ENCODE measurements at places on chromosomes 7 and 10.

DNA sequence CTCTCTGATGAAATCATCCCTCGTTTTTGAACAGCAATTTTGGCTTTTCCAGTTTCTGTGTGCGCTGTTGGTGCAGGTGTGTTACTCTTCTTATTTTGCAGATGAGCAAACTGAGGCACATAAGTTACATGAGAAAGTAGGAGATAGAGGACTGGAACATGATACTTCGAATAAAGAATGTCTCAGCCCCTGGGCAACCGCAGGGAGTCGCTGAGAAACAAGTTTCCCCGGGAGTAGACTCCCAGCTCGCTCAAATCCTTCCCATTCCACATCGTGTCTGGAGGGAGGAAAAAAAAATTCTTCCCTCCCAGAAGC is 18.0 kb downstream of the MXI1 start:
- no peak for DNase-seq

- DNase-seq = no peak
These were observed 70.7 kb upstream of the ADO start for GRCh38 chr10:62733654-62734293.

DNA sequence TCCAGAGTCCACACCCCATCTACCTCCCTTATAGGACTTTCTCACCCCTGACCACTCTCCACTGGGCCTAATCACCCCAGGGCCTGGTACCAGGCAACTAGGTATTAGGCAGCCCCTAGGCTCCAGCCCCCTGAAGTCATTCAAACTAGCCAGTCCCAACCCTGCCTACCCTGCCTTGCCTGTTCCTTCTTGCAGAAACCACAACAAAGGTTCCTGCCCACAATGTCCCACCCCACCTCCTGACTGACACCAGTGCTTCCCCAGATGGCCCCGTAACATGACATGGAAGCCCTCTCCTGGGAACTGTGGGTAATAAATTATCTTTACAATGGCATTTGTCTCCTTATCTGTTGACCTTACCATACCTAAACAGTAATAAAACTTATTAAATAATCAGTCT is 100.6 kb upstream of the PDE1C start:
- DNase-seq = no peak

DNA sequence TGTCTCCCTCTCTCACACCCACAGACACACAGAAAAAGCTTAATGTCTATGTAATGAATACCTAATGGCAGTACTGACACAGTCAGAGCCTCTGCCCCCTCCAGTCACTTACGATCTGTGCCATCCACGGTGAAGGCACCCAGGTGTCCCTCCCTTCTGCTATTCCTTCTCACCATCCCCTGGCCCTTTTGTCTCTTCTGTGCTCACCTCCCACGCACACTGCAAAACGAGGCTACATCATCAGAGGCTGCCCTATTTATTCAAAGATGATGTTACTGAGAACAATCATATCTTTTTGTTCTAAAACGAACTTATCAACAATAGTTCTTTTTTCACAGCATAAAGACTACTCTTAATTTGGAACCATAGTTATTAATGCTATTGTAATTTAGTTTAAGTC is 246.9 kb upstream of the MKLN1 start:
- DNase-seq = no peak

DNA sequence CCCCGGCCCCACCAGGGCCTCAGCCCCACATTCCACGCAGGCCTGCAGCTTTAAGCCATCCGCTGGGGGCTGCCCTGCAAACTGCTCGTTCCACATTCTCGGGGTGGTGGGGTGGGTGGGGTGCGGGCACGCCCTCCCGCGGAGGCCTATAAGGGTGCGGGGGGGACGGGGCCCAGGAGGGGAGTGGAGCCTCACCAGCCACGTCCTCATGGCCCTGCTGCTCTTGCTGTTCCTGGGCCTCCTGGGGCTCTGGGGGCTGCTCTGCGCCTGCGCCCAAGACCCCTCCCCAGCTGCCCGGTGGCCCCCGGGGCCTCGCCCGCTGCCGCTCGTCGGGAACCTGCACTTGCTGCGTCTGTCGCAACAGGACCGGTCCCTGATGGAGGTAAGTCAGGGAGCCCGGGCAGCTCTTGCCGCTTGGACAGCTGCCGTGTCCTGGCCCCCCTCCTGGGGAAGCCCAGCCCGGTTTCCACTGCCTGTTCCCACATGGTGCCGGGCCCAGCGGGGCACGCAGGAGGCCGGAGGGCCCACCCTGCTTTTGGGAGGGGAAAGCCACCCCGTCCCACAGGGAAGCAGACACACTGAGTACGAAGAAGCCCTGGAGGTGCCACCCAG is at the start of gene CYP2W1:
CYP2W1 (plus strand) TSS at position 178 of the 612 bp plus-strand sequence; CDS start at position 209, 31 bp downstream.
- DNase-seq = no peak

Data from sigmoid colon (tissue), 7 donors.